T-helper 2 cell treated with Interferon-gamma antibody and Interleukin-4, amounts not matched to agents 100 ng/mL and 5 ng/mL, for 36 hours (primary cell): ENCODE measurements at places on chromosomes 6 and 20. TPM values are rescaled to one million over a fixed set of nuclear protein-coding genes. Genes with fewer than 3 reads are reported as not detected.

The BMP6 gene
- not detected in 2 replicates for total RNA-seq

The CRISP2 gene
- total RNA-seq, result not detected in 2 replicates

The PRR3 gene
- 23.3 and 24.6 TPM in 2 replicates for total RNA-seq

The NRSN1 gene
- not detected in 2 replicates for total RNA-seq

The EFCAB8 gene
- total RNA-seq, result 0.50 and 0.68 TPM in 2 replicates

The CLDN20 gene
- total RNA-seq, result not detected in 2 replicates

The SNAI1 gene
- total RNA-seq, result 0.52 and 0.57 TPM in 2 replicates

The PAX1 gene
- not detected in 2 replicates for total RNA-seq

The RAET1L gene
- not detected in 2 replicates for total RNA-seq

The BTNL2 gene
- not detected in 2 replicates for total RNA-seq

The PTPRT gene
- total RNA-seq, result not detected in 2 replicates
